ENCODE measurements at places on chromosomes 1 and 21.

DNA sequence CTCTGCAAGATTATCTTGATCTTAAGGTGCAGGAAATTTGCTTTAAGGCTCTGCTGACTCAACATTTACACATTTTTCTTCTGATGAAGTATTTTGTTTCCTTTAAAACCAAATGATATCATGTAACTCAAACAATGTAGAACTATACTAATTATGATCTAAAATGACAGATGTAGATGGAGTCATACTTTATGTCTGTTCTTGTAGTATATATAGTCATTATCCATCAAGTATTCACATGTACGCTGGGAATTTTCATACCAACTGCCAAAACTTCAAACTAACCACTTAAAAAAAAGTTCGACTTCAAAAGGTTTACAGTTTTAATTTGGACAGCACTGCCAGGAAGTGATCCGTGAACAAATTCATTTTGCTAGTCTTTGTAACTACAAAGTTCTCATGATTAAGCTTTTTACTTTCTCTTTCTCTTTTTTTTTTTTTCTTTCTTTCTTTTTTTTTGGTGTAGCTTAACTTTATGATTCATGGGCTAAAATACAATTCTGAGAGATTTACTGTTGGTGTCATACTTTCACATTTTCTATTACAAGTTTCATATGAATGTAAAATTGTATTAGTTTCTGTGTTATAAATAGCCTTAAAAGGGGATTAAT is 509.0 kb upstream of the CXADR start:
- DNase-seq, result no peak

DNA sequence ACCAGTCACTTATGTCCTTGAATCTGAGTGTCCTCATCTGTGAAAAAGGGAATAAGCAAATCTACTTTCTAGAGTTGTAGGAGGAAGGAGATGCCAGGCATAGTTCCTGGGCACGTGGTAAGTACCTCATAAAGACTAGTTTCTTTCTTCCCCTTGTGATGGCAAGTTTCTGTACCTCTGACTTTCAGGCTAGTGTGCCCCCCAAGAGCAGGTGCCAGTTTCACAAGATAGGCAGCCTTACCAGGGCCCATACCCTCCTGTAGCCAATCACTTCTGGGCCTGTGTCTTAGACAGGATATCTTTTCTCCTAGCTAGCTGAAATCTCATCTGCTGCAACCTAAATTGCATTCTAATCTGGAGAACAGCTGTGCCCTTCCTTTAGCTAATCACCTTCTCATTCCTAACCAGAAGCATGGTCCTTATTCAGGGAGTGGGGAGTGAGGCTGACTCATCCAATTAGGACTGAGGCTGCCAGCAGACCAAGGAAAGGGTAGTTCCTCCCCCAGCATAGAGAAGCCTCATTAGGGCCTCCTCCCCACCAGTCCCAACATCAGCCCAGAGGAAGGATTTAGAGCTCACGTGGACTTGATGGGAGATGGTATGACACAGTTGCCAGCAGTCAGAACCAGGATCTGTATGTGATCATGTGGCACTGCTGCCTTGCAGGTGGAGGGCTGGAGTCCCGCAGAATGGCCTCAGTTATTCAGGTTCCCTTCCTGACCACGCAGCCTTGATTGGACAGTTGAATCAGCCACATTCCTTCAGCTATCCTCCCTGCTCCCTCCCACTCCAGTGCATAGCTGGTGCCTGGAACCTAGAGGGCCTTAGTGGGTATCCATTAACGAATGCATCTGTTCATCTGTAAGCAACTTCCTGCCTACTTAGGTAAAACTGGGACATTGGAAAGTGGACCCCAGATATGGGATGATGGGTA is 7.9 kb downstream of the KLHDC8A start:
- DNase-seq, result no peak

DNA sequence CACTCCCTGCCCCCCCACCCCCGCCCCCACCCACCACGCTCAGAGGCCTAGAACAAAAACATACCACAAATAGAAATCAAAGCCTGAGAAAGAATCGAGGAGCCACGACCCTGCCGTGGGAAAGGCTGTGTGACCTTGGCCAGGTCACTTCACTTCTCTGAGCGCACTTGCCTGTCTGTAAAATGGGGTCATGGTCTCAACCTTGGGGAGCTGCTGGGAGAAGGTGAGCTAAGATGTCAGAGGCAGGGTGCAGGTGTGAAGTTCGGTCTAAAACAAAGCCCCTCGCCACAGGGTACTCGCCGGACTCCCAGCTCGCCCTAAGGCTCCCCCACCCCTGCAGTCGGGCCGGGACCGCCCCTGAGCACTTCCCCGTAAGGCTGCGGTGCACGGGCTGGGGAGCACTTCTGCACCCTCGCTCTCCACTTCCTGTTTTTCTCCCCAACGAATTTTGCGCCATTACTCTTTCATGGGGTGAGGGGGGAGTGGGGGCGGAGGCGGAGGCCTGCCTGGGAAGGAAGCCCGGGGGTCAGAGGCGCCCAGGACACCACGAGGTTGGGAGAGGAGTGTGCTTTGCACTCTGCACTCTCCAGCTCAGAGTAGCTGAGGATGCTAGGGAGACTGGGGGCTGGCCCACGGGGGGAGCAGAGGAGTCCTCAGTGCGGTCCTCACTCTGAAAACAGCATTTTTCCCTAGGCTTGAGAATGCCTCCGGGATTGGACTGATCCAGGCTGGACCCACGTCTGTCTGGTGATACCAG is 21.9 kb upstream of the PIK3CD start:
- DNase-seq, result no peak

DNA sequence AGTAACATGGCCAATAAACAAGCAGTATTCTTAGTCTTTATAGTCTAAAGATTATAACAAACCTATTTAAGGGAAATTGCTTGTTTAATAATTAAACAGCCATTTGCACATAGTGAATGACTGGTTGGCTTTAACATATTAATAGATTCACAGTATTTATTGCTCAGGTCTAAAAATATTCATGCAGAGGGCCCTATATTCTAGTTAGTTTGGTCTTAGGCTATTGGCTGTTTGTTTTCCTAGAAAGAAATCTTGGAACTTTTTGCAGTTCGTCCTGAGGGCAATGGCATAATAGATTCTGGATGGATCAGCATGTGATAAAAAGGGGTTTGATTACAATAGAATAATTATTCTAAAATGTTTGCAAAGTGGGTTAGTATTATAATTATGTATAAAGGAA is 34.7 kb downstream of the BACH1 start:
- no peak for DNase-seq

- DNase-seq, result no peak
These were observed 25.7 kb downstream of the WNT4 start for GRCh38 chr1:22117238-22117637.

- DNase-seq, result no peak
These were observed 860 bp upstream of the SHCBP1L start for GRCh38 chr1:182953826-182954225.

DNA sequence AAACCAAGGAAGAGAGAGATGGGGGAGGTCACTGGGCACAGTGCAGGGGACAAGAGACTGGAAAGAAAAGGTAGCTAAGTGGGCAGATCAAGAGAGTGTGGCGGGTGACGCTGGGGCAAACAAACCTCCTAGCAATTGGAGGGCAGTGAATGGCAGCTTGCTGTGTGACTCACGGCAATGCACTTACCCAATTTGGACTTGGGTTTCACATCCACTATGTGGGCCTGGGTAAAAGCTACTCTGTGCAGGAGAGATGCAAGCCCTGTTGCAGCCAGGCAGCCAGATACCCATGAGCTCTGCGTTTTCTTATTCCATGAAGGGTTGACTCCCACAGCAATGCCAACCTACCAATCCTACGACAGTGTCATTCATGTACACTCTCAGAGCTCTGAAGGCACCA is 9.5 kb downstream of the PLXNA2 start:
- no peak for DNase-seq

- no peak for DNase-seq
These were observed 54.5 kb downstream of the GNG4 start for GRCh38 chr1:235595079-235595478.

- no peak for DNase-seq
These were observed 15.5 kb upstream of the GSTM4 start for GRCh38 chr1:109640285-109640865.

GRCh38 chr1:90134175-90134955 is 139.5 kb downstream of the ZNF326 start:
- no peak for DNase-seq

- no peak for DNase-seq
These were observed 3.0 kb downstream of the EPS8L3 start for GRCh38 chr1:109760581-109761226.

DNA sequence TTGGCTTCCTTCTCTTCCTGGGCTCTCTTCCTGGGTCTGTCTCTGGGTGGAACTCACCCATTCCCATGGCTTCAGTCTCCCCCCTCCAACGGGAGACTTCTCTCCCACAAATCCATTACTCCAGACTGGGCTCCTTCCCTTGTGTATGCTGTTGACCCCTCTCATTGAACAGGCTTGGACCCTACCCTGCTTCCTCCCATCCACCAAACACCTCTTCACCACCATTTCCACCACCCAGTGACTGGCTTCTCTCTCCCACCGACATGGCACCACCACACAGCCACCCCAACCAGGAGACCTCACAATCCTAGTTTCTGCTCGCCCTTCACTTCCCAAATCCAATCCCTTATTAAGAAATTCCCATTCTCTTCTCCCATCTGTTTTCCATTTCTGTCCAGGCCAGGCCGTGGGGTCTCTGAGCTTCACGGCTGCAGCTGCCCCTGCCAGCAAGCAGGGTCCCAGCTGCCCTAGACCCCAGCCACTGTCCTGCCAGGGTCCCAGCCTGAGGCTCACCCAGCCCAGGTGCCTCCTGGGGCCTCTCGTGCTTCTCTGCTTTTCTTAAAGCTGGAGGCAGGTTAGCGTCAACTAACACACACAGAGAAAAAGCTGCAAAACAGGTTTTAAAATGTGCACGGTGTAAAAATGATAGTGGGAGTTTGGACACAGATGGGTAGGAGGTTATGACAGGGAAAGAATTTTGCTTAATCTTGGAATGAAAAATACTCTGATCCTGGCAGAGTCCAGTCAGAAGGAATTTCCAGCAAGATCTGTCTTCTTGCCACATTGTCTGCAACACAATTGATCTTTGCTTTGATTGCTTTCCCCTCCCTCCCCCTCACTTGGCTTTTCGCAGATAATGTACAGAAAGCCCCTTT is 383.8 kb upstream of the VAMP3 start:
- no peak for DNase-seq

GRCh38 chr1:75334876-75335389 is 200.7 kb downstream of the LHX8 start:
- no peak for DNase-seq

- DNase-seq, result no peak
These were observed 47.0 kb downstream of the CHML start for GRCh38 chr1:241593186-241593585.

GRCh38 chr1:43691871-43692815 is 15.2 kb upstream of the ST3GAL3 start:
- no peak for DNase-seq

DNA sequence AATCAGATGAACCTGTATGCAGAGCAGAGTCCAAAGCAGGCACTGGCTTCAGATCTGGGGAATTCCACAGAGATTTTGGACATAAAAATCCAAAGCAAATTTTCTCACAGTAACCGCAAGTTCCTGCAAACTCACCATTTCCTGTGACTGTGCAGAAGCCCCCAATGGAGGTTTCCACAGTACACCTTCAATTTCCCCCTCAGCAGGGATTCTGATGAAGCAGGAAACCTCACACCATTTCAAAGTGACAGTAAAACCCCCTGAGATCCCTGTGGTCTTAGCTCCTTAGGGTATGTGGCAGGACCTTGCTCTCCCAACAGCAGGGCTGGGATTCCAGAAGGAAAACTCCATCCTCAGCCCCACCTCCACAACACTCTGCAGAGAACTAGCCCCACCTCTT is 6.0 kb upstream of the TGFBR3 start:
- DNase-seq, result no peak

- no peak for DNase-seq
These were observed 79.3 kb upstream of the B3GALT2 start for GRCh38 chr1:193265716-193266115.

DNA sequence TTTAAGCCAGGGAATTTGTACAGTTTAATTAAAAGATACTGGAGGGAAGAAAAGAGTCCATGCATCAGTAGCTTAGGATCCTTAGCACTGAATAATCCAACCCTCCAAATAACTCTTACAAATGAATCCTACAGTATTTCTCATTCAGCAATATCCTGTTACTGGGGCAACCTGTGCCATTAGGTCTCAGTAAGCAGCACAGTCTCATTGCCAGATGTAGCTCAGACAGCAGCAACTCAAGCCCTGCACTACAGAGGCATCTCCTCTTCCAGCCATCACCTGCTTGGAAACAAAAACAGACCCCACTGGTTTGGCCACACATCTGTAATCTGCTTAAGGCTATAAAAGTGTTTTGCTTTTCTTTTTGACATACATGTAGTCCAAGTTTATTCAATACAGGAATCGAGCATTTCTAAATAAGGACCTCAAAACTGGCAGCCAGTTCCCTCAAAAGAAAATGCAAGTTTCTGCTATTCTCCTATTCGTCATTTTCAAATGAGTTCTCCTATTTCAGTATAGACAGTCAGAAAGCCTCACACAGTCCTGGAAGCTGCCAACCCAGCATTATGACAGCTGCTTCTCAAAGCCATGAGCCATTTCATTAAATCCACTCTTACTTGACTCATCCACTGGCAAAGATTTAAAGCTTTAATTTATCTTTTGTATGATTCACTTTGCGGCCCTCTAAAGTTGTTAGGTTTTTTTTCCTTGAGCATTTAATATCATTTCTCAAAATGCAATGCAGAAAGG is 129.0 kb downstream of the APP start:
- no peak for DNase-seq

GRCh38 chr1:228400237-228400651 is 6.4 kb downstream of the TRIM11 start:
- DNase-seq, result no peak

- no peak for DNase-seq
These were observed 45.4 kb upstream of the TNFRSF1B start for GRCh38 chr1:12121212-12122003.

DNA sequence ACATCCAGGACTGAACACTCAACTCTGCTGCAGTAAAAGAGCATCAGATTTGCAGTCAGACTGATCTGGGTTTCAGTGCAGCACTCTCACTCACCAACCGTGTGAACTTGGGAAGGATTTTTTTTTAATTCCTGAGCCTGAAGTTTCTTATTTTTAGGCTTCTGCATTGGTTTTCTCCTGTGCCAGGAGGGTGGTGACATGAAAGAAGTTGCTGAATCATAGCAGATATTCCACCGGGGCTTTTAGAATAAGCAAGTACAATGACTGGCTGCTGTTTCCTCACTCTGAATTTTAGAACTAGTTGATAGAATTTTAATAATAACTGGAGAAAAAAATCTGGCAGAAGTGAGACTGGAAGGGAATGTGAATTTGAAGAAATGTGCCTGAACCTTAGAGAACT is 11.6 kb downstream of the ADAM30 start:
- no peak for DNase-seq

- no peak for DNase-seq
These were observed 5.2 kb downstream of the AMPD1 start for GRCh38 chr1:114690148-114690547.

GRCh38 chr1:167789501-167789900 is 67.7 kb downstream of the MPZL1 start:
- DNase-seq, result no peak

DNA sequence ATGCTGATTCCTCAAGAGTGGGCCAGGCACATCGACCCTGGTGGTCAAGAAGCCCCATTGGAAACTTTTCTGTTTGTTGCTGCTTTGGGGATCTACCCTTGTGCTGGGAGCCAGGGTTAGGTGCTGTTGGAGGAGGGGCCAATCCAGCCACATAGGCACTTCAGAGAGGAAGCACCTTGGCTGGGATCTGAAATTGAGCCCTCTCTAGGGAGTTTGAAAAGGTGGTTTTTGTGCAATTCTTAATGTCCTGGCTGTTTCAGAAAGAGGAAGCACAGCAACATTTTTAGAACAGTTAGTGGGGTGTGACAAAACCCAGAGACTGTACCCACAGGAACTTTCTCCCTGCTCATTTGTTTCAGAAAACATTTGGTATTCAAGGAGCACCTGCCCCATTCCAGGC is 17.2 kb upstream of the BEND5 start:
- no peak for DNase-seq

Measured in cortex of kidney (tissue), 1 donor.